ENCODE measurements at places on chromosomes 6 and 20.

DNA sequence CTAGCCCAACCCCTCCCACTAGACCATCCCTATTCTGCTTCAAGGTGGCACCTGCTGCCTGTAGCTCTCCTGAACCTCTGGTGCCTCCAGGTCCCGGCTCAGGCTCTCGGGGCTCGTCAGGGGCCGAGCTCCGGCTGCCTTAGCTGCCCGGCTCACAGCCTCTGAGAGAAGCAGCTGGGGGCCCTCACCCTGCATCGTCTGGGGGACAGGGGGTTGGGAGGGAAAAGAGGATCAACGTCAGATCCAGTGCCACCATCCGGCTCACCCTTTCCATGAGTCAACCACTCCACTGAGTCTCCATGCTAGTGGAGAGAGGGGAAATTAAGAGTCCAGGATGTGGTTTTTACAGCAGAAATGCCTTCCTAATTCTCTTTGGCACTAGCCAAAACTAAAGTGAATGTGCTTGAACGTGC, 13.0 kb downstream of the BAG6 start:
- DNase-seq: no peak

DNA sequence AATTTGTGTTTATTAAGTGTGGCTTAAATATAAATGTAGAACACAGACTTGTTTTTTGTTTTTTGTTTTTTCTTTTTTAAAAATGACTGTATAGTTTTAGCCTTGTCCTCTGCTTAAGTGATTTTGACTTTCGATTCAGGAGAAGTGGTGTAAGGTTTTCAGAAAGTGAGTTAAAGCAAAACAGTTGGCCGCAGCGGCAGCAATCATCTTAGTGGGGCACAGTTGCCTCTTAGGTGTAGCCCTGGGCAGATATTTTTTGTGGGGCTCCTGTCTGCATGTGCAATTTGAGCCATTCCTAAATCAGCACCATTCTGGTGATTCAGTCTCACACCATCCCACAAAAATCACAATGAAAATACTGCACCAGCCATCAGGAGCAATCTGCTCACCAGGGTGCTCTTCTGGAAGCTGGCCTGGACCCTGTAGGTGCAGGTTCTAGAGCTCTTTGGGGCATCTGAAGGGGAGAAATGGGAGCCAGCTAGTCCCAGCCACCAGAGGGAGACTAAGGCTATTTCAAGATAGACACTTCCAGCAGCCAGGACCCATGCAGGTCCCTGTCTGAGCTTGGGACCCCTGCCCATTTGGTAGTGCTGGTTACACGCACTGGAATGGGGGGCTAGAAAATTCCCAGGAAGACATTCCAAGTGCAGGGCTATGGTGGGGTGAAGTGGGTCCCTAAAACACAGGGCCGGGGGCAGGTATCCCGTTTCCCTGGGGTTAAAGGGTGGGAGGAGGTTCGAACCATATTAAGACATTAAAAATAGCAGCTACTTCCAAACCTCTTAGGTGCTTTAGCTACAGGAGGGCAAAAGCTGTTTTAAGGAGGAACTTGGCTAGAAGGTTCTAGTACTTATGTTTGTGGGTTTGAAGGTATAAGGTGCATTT, 156.6 kb downstream of the NFATC2 start:
- no peak for DNase-seq

- no peak for DNase-seq
Observed at GRCh38 chr6:134956032-134956431, 6.1 kb upstream of the ALDH8A1 start.

- no peak for DNase-seq
Observed at GRCh38 chr6:24827162-24827561, 28.4 kb upstream of the ARMH2 start.

All from activated CD4-positive, CD25-positive, alpha-beta regulatory T cell treated with anti-CD3 and anti-CD28 coated beads, Interleukin-2, amount 50 U/mL, for 72 hours (primary cell).